ENCODE measurements at places on chromosomes 2 and 18.

DNA sequence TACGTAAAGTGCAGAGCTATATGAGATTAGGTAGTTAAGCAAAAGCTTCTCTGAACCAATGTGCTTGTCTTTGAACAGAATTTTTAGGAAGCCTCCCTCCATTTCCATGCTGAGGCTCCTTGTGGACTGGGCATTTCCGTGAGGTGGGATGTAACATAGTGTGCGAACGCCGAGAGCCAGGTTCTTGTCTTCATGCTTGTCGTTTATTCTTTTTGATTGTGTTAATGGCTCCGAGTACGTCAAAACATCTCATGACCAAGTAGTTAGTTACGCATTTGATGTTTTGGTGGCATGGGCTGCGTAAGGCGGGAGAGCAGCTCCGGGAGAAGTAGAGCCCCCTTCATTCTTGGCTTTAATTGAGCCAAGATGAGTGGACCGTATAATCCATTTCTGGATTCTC is 32.9 kb downstream of the DGKD start:
- peaks cover 41% of the 10 kb centered on the region for H3K4me1 ChIP-seq
- DNase-seq = no peak
- H3K27me3 ChIP-seq = no peaks in the 10 kb centered on the region

DNA sequence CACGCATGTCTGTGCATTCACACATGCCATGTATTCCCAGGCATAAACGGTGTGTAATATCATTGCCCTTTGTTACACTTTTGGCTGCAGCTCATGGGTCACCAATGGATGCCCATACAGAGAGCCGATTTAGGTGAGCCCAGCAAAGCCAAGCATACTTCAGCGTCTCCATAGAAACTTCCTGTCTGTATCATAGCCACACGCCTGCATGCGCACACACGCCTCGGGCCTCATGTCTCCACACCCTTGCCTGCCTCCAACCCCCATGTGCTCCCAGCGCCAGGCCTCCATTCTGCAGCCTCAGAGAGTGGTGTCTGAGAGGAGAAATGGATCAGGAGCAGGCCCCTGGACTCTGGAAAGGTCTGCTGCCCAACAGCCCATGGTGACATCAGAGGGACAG is 33.5 kb upstream of the SELENOI start:
- H3K4me3 ChIP-seq = no peak overlapping the region
- H3K27ac ChIP-seq = no peak overlapping the region
- no peaks in the 10 kb centered on the region for H3K36me3 ChIP-seq
- no peaks in the 10 kb centered on the region for H3K4me1 ChIP-seq
- peaks cover 3% of the 10 kb centered on the region for H3K27me3 ChIP-seq

DNA sequence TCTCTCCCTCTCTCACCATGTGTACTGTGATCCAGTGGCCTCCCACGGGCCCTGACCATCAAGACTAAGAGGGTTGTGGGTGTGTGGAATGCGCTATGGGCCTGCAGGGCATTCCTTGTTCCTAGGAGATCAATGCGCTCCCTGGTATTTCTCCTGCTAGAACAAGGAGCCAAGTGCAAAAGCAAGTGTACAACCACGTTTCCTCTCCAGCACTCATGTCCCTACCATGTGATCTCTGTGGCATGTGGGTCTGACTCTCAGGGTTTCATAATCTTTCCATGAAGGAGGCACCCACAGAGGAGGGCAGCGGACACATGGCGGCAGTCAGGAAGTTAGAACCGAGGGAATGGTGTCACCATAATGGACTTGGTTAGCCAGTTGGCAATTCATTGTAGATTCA is 91.4 kb downstream of the MAPK4 start:
- no peak for DNase-seq
- H3K4me1 ChIP-seq = no peaks in the 10 kb centered on the region
- H3K36me3 ChIP-seq = no peaks in the 10 kb centered on the region
- H3K27ac ChIP-seq = no peak overlapping the region
- H3K4me3 ChIP-seq = no peak overlapping the region

- H3K4me3 ChIP-seq = no peak overlapping the region
- H3K36me3 ChIP-seq = no peaks in the 10 kb centered on the region
- no peak overlapping the region for H3K27ac ChIP-seq
- H3K27me3 ChIP-seq = no peaks in the 10 kb centered on the region
- no peak for DNase-seq
Measured at GRCh38 chr2:121231385-121232000, 53.5 kb downstream of the TFCP2L1 start.

GRCh38 chr2:118913803-118914645 is 28.0 kb upstream of the MARCO start:
- no peaks in the 10 kb centered on the region for H3K36me3 ChIP-seq
- H3K4me3 ChIP-seq = no peak overlapping the region
- no peaks in the 10 kb centered on the region for H3K4me1 ChIP-seq
- peaks cover 2% of the 10 kb centered on the region for H3K27me3 ChIP-seq
- DNase-seq = no peak

- H3K36me3 ChIP-seq = no peaks in the 10 kb centered on the region
- H3K4me1 ChIP-seq = no peaks in the 10 kb centered on the region
- no peak for DNase-seq
- H3K27ac ChIP-seq = no peak overlapping the region
- H3K4me3 ChIP-seq = no peak overlapping the region
- H3K27me3 ChIP-seq = no peaks in the 10 kb centered on the region
Measured at GRCh38 chr2:18083806-18084205, 205.3 kb downstream of the KCNS3 start.

DNA sequence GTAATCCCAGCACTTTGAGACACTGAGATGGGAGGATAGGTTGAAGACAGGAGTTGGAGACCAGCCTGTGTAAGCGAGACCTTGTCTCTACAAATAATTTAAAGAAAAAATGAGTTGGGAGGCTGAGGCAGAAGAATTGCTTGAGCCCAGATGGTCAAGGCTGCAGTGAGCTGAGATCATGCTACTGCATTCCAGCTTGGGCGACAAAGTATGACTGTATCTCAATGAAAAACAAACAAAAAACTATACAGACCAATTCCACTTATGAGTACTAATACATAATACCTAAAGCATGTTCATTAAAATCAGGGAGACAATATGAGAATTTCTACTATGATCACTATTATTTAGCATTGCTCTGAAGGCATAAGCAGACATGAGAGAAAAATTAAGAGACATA is 12.6 kb downstream of the RNF149 start:
- H3K27ac ChIP-seq = no peak overlapping the region
- no peak for DNase-seq
- H3K36me3 ChIP-seq = peaks cover 31% of the 10 kb centered on the region
- H3K4me3 ChIP-seq = no peak overlapping the region

DNA sequence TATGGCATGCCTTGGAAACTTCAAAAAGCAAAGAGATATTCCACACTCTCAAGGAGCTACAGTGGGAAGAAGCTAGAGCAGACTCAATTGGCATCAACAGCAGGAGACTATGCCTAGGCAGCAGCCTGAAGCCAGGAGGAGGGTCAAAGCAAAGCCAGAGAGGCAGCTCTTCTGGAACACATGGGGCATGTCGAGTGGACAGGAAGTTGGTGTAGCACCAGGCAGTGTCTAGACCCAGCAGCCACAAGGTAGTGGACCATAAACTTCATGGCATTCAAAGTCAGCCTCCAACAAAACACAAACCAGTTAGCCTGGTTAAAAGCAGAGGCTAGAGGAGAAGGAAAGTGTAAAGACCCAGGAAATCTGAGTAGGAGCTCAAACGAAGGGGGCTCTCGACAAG is 311.2 kb upstream of the PKDCC start:
- no peak overlapping the region for H3K4me3 ChIP-seq
- H3K36me3 ChIP-seq = no peaks in the 10 kb centered on the region
- H3K4me1 ChIP-seq = no peaks in the 10 kb centered on the region
- no peak for DNase-seq

- H3K4me3 ChIP-seq = no peak overlapping the region
- H3K4me1 ChIP-seq = peaks cover 7% of the 10 kb centered on the region
- H3K36me3 ChIP-seq = no peaks in the 10 kb centered on the region
- H3K27me3 ChIP-seq = peaks cover 4% of the 10 kb centered on the region
Measured at GRCh38 chr2:162200636-162201035, 42.6 kb downstream of the FAP start.

DNA sequence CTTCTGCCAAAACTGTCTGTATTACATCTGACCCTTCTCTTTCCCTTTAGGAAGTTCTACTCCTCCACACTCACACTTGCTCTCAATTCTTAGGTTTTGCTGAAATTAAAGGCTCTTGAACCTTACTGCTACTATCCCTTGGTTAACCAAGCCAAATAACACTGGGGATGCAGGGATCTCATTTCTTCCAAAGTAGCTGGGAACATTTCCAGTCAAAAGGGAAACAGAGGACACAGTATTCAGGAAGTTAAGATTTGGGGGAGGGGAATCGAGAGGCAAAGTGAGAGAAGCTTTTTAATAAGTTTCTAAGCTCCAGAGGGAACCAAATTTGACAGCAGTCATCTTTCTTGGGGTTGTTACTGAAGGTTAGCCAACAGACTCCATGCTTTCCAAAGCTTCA is 6.2 kb downstream of the SEPTIN2 start:
- no peak overlapping the region for H3K27ac ChIP-seq
- H3K4me3 ChIP-seq = no peak overlapping the region
- peaks cover 48% of the 10 kb centered on the region for H3K36me3 ChIP-seq
- peaks cover 69% of the 10 kb centered on the region for H3K4me1 ChIP-seq
- no peak for DNase-seq

GRCh38 chr2:240405684-240406313 is 29.7 kb upstream of the GPC1 start:
- DNase-seq = no peak
- H3K27ac ChIP-seq = no peak overlapping the region
- no peaks in the 10 kb centered on the region for H3K36me3 ChIP-seq

- H3K27ac ChIP-seq = no peak overlapping the region
- H3K4me3 ChIP-seq = no peak overlapping the region
- no peaks in the 10 kb centered on the region for H3K4me1 ChIP-seq
- no peaks in the 10 kb centered on the region for H3K36me3 ChIP-seq
- no peak for DNase-seq
Measured at GRCh38 chr2:178309541-178309940, 115.2 kb downstream of the OSBPL6 start.
